A549 treated with AZD2906 at 1 μM for 4 hours (cell line): ENCODE measurements at places on chromosomes 11 and 22. TPM values are rescaled to one million over a fixed set of nuclear protein-coding genes. Genes with fewer than 3 reads are reported as not detected.

TMPRSS4 gene
- total RNA-seq = not detected in 5 replicates

RPS6KA4 gene
- total RNA-seq = 50.3 to 66.1 TPM (median 60.0 TPM) in 5 replicates

VSIG10L2 gene
- not detected in 5 replicates for total RNA-seq

SCN4B gene
- 0.01 to 0.05 TPM (median 0.04 TPM) in 4 of 5 replicates, not detected in the other for total RNA-seq

KRTAP5-9 gene
- not detected in 5 replicates for total RNA-seq

PANX2 gene
- 5.3 to 6.6 TPM (median 5.8 TPM) in 5 replicates for total RNA-seq

ZC3H7B gene
- 19.4 to 24.1 TPM (median 21.0 TPM) in 5 replicates for total RNA-seq

CLCF1 gene
- total RNA-seq = 31.3 to 37.6 TPM (median 34.8 TPM) in 5 replicates

ACR gene
- 0.06 to 0.08 TPM in 2 of 5 replicates, not detected in the others for total RNA-seq

GP1BB gene
- 0.75 to 2.7 TPM (median 2.1 TPM) in 5 replicates for total RNA-seq

DDI1 gene
- total RNA-seq = not detected in 5 replicates

SLC22A24 gene
- total RNA-seq = not detected in 5 replicates

C22orf31 gene
- total RNA-seq = not detected in 5 replicates

HEPN1 gene
- not detected in 5 replicates for total RNA-seq

ZNRD2 gene
- total RNA-seq = 63.9 to 77.4 TPM (median 76.9 TPM) in 5 replicates

FDXACB1 gene
- total RNA-seq = 1.4 to 1.6 TPM (median 1.5 TPM) in 5 replicates

AP1B1 gene
- total RNA-seq = 24.8 to 27.6 TPM (median 26.9 TPM) in 5 replicates

TYR gene
- not detected in 5 replicates for total RNA-seq

RPUSD4 gene
- total RNA-seq = 15.9 to 17.4 TPM (median 16.5 TPM) in 5 replicates

CNGA4 gene
- 0.03 to 0.08 TPM (median 0.06 TPM) in 3 of 5 replicates, not detected in the others for total RNA-seq

THAP12 gene
- 40.7 to 51.0 TPM (median 43.0 TPM) in 5 replicates for total RNA-seq

KDM2A gene
- total RNA-seq = 42.2 to 43.2 TPM (median 42.9 TPM) in 5 replicates

CREBZF gene
- 22.2 to 27.1 TPM (median 25.6 TPM) in 5 replicates for total RNA-seq

ZBTB44 gene
- total RNA-seq = 4.7 to 7.7 TPM (median 6.6 TPM) in 5 replicates

PATE4 gene
- total RNA-seq = not detected in 5 replicates
